ENCODE measurements at places on chromosomes 12 and 14.

- no peak for DNase-seq
Measured at GRCh38 chr14:92964124-92965109, 41.5 kb downstream of the CHGA start.

DNA sequence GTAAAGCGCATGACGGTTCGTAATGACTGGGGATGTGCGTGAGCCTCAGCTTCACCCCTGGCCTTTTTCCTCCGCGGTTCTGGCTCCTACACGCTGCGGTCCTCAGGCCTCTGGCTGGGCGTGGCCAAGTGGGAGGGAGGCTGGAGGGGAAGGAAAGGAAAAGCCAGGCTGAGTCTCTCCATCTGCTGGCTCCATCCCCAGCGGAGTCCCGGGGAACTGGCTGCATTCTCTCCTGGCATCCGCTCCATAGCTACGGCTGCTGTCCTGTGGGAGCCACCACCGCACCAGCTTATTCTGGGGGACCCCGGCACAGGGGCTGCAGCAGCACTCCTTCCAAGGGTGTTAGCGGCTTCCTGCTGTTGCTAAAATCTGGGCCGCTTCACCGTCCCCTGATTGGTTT, 68.2 kb upstream of the SLC24A4 start:
- DNase-seq = no peak

- peak; percentile 97 for DNase-seq
Measured at GRCh38 chr12:124774462-124775167, 89.0 kb downstream of the SCARB1 start.

- DNase-seq = no peak
Measured at GRCh38 chr12:50567926-50568325, 63.1 kb downstream of the DIP2B start.

Data from fibroblast of skin of left biceps (primary cell).